ENCODE measurements at places on chromosomes 6 and 20.

GRCh38 chr6:69866351-69866769, at the start of gene COL19A1:
Gene COL19A1 (plus strand): TSS chr6:69866556. CDS start chr6:69879568, 13,012 bp downstream.
- DNase-seq, result no peak

- DNase-seq, result no peak
Observed at GRCh38 chr20:479487-479886, 17.2 kb upstream of the TBC1D20 start.

- no peak for DNase-seq
Observed at GRCh38 chr6:84687431-84687830, 77.0 kb downstream of the TBX18 start.

DNA sequence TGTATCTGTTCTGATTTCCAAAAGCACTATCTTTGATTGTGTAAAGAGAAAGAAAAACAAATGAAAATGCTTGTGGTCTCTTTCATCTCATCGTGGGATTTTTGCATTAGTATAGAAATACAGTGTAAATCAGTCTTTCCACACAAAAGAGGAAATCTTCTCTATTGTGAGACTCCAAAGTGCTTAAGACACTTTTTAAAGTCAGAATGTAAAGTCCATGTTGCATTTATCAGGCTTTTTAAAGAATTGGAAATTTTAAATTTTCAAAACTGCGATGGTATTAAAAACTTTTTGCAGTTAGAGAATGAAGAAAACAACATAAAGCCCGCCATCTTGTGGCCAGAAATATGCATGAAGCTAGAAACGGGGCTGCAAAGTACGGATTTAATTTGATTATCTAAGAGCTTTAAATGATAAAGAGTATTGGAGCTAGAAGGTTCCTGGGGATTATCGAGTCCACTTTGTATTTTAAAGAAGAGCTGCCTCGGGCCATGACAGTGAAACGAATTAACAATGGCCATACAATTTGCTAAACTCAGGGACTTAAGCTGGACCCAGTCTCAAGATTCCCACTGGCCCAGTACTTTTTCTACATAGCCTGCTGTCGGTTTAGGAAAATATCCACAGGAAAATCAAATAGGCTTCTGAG, 339.6 kb downstream of the ARHGAP18 start:
- DNase-seq, result no peak

DNA sequence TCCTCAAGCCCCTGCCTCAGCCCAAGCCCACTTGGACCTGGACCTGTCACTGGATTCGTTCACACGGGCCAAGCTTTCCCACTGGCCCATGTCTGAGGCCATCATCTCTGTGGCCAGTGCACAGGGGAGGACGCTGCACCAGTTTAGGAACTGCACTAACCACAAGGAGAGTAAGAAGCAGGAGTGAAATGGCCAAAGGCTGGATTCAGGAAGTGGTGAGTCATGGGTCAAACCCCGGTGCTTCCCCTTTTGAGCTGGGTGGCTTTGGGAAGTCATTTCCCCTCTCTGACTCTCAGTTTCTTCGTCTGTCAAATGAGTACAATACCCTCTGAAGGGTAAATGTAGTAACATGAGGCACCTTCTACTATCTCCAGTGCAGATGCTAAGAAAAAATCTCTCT, 87.9 kb downstream of the CD40 start:
- no peak for DNase-seq

- DNase-seq, result no peak
Observed at GRCh38 chr20:50294164-50295088, 103.8 kb downstream of the CEBPB start.

GRCh38 chr6:167735084-167735950, 91.4 kb upstream of the AFDN start:
- DNase-seq, result no peak

- DNase-seq, result no peak
Observed at GRCh38 chr20:2515203-2515602, 6.5 kb upstream of the ZNF343 start.

DNA sequence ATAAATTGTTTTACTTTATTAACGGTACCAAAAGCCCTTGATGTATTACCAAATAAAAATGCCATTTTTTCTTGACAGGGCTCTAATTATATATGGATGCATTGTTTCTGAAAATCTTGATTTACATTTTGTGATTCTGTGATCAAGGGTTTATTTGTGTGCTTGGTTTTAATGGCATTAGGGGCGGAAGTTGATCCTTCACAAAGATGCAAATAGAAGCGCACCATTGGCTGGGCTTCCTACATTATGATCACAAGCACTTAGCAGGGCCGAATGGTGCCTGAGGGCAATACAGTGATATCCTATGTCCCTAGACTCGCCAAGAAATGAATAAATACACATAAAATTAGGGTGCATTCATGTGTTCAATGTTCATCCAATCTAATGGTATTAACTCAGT, 172.9 kb upstream of the UST start:
- no peak for DNase-seq

- DNase-seq, result no peak
Observed at GRCh38 chr6:46377209-46377608, 114.0 kb downstream of the RCAN2 start.

DNA sequence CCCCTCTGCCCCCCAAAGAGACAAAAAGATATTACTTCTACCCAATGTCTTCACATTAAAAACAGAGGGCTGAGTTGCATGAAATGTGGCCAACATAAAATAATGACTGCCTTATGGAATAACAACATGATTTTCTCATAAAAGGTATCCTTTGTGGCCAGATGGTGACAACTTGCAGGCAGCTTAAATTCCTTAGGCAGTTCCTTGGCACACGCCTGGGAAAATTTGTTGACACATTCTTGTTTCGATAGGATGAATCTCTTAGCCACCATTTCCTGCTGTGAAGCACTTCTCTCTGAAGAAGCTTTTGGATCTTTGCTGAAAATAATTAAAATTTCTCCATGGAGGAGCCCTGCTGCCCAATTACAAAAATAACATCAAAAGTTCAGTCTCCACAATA, 109.0 kb upstream of the COL21A1 start:
- DNase-seq, result no peak
